Colonic mucosa (tissue), 4 donors: ENCODE measurements at places on chromosomes 13 and 19.
A peak's percentile ranks its signal among the peaks of the same experiment; 100 is the strongest.

- H3K36me3 ChIP-seq, result peaks cover 2% of the 10 kb centered on the region
- peak; percentile 17 for DNase-seq
- peak overlapping the region; percentile 95 for H3K27ac ChIP-seq
- H3K27me3 ChIP-seq, result no peaks in the 10 kb centered on the region
These were observed 1.7 kb upstream of the PSMC4 start for GRCh38 chr19:39969266-39969665.

GRCh38 chr13:51267622-51268021, 45.4 kb downstream of the FAM124A start:
- no peaks in the 10 kb centered on the region for H3K4me1 ChIP-seq
- H3K4me3 ChIP-seq, result no peak overlapping the region
- DNase-seq, result no peak
- no peaks in the 10 kb centered on the region for H3K27me3 ChIP-seq

GRCh38 chr19:53157626-53158025, 1.2 kb downstream of the ZNF347 start:
- H3K27me3 ChIP-seq, result no peaks in the 10 kb centered on the region
- peak overlapping the region; percentile 50 for H3K4me3 ChIP-seq
- H3K27ac ChIP-seq, result no peak overlapping the region
- no peaks in the 10 kb centered on the region for H3K36me3 ChIP-seq
- H3K4me1 ChIP-seq, result no peaks in the 10 kb centered on the region
- DNase-seq, result no peak

DNA sequence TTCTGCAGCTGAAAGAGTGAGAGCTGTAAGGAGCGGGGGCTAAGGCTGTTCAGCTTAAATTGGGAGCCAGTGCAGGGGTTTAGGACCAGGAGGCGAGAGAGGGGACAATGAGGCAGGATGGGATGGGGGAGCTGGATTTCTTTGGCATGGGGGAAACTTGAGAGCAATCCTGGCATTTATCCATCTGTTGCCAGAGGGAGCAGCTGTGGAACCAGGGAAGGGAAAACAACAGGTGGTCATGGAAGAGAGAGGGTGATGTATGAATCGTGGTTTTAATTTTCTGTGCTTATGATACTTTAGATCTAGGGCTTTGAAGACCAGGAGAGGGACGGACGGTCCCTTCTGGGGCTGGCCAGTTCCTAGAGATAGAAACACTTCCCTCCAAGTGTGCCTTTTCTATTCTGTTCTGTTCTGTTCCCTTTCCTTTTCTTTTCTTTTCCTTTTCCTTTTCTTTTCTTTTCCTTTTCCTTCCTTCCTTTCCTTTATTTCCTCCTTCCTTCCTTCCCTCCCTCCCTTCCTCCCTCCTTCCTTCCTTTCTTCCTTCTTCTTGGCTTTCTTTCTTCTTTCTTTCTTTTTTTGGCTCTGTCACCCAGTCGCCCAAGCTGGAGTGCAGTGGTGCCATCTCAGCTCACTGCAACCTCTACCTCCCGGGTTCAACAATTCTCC, 16.0 kb upstream of the CCL25 start:
- DNase-seq, result no peak
- no peaks in the 10 kb centered on the region for H3K36me3 ChIP-seq
- H3K4me1 ChIP-seq, result no peaks in the 10 kb centered on the region
- no peak overlapping the region for H3K4me3 ChIP-seq
- H3K27ac ChIP-seq, result no peak overlapping the region
